ENCODE measurements at places on chromosomes 1 and 21. TPM values are rescaled to one million over a fixed set of nuclear protein-coding genes. Genes with fewer than 3 reads are reported as not detected.

DNA sequence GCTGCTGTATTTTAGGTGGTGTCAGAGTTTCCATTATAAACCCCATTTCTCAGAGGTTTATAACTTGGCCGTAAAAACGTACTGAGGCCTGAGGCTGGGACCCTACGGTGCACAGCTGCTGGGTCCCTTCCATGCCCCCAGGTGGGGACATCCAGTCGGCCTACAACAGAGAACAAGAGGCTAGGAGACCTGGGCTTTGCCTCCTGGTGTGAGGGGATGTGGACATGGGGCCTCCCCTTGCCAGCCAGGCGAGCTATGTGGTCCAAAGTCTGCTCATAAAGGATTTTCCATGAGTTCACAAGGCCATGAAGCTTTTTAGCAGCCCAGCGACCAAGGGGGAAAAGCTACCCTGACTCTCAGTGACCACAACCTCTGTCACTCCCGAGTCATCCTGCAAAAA, 261.5 kb upstream of the VAMP3 start:
- DNase-seq, result no peak

GRCh38 chr1:16082283-16083038, 9.0 kb upstream of the FAM131C start:
- peak; percentile 66 for DNase-seq

DNA sequence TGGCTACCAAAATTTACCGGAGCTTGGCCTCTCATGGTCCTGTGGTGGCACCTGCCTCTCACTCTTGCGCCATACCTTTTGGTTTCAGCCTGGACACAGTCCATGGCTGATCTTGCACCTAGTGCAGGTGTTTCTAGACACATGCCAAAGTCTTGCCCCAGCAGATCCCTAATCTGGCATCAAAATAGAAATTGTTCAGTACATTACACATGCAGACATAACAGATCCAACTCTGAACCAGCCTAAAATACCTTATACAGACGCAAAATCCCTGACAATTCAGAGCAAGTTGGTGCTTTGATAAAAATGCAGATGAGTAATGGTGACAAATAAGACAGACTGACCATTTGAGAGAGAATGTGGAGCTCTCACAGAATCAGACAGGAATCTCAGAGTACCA, 44.1 kb downstream of the NGF start:
- no peak for DNase-seq

GRCh38 chr1:91712393-91712792, 173.6 kb downstream of the TGFBR3 start:
- no peak for DNase-seq

DNA sequence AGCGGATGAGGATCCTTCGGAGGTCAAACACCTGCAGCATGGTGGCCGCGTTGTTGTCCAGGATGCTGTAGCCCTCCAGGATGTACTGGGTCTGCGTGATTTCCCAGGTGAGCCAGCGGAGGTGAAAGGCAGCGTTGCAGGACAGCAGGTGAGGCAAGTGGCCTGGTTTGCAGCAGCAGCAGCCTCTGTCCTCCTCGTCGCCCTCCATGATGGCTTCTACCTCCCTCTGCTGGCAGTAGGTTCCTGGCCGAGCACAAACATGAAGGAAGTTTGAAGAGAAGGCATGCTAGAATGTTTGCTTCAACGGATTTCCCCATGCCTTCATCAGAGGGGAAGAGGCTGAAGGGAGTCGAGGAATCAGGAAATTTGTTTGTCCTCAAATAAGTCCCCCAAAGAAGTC, 74.7 kb downstream of the NTPCR start:
- peak; percentile 8 for DNase-seq

- DNase-seq, result no peak
These were observed 220.0 kb downstream of the FGGY start for GRCh38 chr1:59516881-59517280.

DNA sequence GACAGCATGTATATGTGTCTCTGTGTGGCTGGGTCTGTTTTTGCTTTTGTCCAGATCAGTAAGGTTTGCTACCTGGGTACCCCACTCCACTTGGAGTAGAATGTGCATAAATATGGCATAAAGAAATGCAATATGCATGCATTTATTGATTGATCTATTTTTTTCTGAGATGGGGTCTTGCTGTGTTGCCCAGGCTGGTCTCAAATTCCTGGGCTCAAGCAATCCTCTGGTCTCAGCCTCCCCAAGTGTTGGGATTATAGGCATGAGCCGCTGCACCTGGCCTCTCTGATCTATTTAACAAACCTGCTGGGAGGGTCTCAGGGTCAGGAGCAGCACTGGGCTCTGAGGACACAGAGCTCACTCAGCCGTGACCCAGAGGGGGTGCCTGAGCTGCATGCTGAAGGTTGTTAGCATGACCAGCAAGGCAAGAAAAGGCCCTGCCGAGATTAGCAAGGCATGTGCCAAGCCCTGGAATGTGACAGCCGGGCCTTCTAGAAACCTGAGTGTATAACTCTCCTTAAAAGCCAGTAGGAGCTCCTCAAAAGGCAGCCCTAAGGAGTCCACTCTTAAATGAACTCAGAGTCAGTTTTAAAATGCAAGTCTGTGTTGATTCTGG, 22.5 kb downstream of the PCSK9 start:
- DNase-seq, result no peak

DNA sequence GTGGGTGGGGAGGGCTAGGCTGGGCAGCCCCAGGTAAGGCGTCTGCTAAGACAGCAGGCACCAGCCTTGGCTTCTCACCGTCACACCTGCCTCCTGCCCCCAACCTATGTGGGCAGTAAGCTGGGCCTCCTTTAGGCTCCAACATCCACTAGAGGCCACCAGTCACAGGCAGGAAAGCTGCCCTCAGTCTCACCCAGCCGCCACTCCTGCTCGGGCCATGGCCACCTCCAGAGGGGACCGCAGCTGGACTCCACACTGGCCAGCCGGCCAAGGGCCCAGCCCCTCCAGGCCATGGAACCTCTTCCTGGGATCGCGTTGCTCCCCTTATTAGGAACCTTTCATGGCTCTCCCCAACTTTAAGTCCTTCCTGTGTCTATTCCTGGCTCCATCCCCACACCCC, 74.5 kb downstream of the MRPL37 start:
- DNase-seq, result no peak

- no peak for DNase-seq
These were observed 107.0 kb downstream of the NRIP1 start for GRCh38 chr21:14957836-14958235.

Gene UTS2
- not detected for total RNA-seq

Gene MECR
- 33.3 TPM for total RNA-seq

Gene PGBD2
- total RNA-seq, result 6.4 TPM

Gene KRTAP10-9
- not detected for total RNA-seq

Gene ZMYND12
- not detected for total RNA-seq
